Activated naive CD4-positive, alpha-beta T cell treated with anti-CD3 and anti-CD28 coated beads, Interleukin-2, amount 50 U/mL, for 72 hours (primary cell): ENCODE measurements at places on chromosomes 6 and 20.

DNA sequence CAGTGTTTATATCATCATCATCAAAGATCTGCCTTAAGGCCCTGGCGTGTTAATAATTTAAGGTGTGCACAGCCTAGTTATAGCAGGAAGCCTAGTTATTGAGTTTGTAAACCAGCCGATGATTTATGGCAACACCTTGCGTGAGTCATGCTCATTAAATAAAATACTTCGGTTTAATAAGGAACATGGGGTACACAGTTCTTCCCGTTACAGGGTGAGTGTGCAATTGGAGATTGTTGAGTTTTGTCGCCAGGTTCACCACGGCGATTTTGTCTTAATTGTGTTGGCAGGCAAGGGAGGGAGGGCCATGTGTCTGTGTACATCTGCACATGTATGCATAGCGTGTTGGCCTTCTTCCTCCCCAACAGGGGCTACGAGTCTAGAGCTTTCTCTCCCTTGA lies 104.0 kb downstream of the TFAP2A start:
- DNase-seq = no peak

DNA sequence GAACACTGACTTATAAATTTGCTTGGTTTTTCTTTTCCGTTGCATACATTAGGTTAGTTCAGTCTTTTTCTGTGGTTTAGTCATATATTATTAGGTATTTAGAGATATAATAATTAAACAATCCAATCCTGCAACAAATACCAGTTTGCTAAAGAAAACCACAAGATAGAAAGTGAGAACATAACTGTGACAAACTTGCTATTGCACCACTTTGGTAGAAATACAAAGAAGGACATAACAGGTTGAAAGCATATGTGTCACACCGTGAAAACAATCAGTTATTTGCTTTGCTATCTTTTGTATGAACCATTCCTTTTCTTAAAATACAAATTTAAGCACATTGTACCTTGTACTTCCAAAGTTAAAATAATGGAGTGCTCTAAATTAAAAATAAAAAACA lies 42.0 kb upstream of the KCNQ5 start:
- DNase-seq = no peak

DNA sequence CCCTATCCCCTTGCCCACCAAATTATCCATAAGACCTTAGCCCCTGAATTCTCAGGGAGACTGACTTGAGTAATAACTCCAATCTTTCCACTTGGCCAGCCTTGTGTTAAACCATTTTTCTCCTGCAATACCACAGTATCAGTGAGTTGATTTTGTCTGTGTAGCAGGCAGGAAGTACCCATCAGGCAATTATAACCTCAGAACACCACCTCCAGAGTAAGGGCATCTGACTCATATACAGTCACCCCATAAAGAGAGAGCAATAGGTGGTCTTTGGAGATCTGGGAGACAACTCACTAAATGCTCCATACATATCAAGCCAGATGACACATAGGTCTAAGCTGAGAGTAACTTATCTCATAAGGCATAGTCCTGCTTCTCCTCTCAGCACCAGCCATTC lies 83.7 kb downstream of the FILIP1 start:
- no peak for DNase-seq

DNA sequence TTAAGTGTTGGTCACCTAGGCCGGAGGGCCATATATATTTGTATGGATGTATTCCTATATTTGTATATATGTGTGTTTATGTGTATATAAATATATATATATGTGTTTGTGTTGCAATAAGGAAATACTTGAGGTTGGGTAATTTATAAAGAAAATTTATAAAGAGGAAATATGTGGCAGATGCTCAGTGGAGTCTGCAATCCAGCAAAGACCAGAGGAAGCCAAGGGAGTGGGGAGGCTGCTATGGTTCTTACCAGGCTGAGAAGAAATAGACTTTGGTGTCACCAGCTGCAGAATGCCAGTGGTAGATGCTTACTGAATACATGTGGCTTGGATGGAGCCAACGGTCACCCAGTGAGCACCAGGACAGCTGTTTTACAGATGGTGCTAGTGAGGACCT lies 97.4 kb upstream of the ELOVL5 start:
- no peak for DNase-seq

- DNase-seq = no peak
Measured at GRCh38 chr20:46625875-46626373, 25.3 kb downstream of the SLC13A3 start.
